ENCODE measurements at places on chromosomes 7 and 10.
A peak's percentile ranks its signal among the peaks of the same experiment; 100 is the strongest.

DNA sequence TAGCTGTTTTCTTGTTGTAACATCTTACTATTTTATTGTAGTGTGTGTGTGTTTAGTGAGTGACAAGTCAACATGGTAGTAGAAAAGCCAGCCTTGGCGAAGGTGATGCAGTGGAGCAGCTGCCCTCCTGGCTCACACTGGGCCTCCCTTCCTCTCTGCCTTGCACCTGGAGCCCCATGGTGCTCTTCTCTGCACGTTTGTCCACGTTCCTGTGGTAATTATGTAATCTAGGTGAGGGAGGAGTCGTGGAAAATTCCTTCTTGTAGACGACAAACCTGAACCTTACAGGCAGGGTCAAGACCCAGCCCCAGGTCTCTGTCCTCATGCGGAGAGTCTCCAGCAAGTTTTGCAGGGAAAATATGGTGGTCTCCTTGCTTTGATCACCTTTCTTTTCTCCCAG, 348.3 kb upstream of the MKI67 start:
- no peak for DNase-seq

DNA sequence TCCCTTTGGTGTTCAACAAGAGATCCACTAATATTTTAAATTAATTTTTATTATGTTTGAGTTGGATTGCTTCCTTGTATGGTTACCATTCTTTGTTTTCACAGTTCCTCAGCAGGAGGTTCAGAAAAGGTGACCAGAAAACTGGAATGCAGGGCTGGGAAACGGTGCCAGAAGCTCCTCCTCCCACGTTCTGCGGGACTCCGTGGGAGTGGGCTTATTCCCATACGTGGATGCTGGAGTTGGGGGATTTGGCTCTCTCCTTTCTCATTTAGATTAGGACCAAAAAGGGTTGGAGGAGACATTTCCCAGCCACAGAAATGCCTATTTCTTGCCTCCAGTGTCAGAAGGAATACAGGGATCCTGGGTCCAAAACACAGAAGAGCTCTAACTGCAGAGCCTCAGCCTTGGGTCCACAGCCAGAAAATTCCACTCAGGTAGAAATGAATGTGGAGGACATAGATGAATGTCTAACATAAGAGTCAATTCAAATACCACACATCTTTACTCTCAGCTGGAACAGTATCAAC, 56.0 kb downstream of the SORBS1 start:
- DNase-seq, result no peak

DNA sequence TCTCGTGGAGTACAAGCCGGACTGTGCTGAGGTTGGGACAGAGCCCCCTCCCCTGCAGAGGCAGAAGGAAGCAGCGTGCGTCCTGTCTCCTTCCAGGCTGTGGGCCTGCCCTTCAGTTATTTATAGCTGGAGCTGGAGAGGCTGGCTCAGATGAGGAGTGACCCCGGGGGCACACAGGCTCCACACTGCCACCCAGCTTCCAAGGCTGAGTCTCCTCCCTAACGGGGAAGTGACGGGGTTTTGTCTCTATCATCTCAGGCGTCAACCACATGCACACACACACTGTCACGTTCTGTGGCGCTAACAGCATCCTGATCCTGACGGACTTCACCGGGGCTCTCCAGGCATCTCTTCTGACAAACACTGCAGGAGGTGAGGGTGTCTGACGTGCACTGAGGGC, 25.4 kb downstream of the AMZ1 start:
- no peak for DNase-seq

- no peak for DNase-seq
Observed at GRCh38 chr7:24301703-24302102, 17.7 kb downstream of the NPY start.

DNA sequence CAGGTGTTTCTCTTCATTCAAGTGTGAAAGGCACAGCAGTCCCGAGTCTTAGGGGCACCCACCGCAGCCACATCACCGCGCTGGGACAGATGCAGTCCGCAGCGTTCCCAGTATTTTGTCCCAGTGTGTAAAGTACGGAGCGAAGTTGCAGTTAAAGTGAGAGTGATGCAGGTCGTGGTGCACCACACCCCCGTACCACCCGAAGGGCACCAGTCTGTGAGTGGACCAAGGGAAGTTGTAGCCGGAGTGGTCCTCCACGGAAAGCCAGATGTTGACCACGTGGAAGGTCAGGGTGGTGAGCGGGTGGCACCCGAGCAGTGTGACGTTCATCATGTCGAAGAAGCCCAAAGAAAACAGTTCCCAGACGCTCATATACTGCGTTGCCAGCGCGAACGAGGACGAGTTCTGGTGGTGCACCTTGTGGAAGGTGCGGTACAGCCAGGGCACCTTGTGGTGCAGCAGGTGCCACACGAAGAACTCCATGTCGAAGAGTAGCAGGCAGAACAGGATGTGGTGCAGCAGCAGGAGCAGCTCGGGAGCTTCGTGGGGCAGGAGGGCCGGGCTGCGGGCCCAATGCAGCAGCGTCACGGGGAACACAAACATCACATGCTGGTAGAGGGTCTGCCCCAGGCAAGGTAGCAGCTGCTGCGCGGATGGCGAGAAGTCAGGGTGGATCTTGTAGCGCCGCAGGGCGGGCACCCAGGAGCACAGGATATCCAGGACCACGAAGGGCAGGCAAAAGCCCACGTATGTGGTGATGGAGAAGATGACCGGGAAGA, 526 bp downstream of the CH25H start:
- DNase-seq, result no peak

GRCh38 chr7:31979690-31980330, 90.4 kb downstream of the PDE1C start:
- DNase-seq, result no peak

GRCh38 chr7:47226696-47227095, 355.2 kb downstream of the TNS3 start:
- DNase-seq, result no peak

DNA sequence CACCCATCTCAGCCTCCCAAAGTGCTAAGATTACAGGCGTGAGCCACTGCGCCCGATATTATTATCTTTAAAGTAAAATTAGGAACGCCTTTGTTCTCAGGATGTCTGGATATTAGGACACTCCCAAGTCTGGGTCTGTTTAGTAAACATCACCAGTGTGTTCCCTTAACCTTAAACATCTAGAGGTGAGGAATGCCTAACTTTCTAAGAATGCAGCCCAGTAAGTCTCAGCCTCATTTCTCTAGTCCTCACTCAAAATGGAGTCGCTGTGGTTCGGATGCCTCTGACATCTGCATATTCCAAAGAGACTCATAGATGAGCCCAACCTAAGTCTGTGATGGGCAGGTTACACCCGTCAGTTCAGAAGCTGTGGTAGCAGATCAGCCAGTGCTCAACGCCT, 4.3 kb upstream of the INSYN2A start:
- DNase-seq, result no peak

GRCh38 chr7:44460325-44460724, 30.1 kb downstream of the NUDCD3 start:
- peak; percentile 48 for DNase-seq

- DNase-seq, result no peak
Observed at GRCh38 chr10:26821699-26822570, 38.8 kb downstream of the ABI1 start.

DNA sequence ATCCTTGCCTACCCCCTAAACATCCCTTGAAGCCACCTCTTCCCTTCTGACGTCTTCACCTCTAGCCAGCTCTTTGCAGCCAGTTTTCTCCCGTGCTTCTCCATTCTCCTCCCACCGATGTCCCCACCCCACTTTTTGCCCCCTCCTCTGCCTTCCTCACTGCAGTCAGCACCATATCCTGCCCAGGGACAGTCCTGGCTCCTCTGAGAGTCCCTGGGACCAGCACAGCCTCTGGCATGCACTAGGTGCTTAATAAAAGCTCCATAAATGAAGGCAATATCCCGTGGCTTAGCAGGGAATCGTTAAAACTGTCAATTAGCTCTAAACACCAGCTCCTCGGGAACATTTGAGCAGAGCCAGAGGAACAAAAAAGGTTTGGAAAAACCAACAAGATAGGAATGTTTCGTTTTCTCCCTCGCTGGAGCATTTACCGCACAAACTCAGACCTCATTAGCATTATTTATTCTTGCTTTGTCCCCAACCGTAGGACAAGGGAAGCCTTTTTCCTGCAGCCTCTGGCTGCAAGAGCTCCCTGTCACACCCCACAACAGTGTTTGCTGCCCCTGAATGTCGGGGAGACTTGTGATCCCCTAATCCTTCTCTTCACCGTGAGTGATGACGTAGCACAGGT, 16.1 kb downstream of the MYL10 start:
- DNase-seq, result no peak

GRCh38 chr10:60848126-60848525, 69.8 kb downstream of the CDK1 start:
- no peak for DNase-seq
